ENCODE measurements at places on chromosomes 3 and 15. TPM values are rescaled to one million over a fixed set of nuclear protein-coding genes. Genes with fewer than 3 reads are reported as not detected.

DNA sequence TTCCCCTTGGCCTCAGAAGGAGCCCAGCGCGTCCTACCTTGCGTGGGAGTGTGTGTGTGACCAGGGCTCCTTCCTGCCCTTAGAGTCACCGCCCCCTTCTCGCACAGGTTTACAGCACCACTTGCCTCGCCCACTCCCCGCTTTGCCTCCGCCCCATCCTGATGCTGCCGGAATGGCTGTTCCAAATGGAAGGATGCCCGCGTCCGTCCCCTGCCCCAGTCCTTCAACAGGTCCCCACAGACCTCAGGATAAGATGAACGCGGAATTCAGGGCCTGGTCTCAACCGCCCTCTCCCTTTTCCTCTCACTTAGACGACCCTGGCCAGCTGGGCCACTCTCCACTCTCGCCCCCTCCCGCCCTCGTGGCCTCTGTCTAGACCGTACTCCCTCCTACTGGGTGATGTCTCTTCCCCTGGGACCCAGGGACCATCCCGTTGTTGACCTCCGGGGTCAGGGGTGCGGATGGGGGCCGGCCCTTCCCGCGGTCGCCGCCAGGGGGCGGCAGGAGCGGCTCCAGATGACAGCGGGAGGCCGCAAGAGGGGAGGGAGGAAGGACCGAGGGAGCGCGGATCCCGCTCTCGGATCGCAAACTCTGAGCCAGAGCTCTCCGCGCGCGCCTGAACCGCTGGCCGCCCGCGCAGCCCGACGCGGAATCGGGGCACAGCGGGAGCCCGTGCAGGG, at the start of gene THSD4:
THSD4 (plus strand) TSS at position 585 of the 680 bp plus-strand sequence.
- peak within 1 kb of the TSS; percentile 76 for H3K27ac ChIP-seq
- H3K4me1 ChIP-seq, result peaks cover 8% of the 10 kb centered on the region
- H3K36me3 ChIP-seq, result no peaks in the 10 kb centered on the region
- peak within 1 kb of the TSS; percentile 57 for H3K4me3 ChIP-seq
- peak; percentile 83 for DNase-seq

GRCh38 chr3:117045143-117045542, 335.6 kb downstream of the TUSC7 start:
- no peak overlapping the region for H3K27ac ChIP-seq
- H3K4me1 ChIP-seq, result no peaks in the 10 kb centered on the region
- no peak for DNase-seq
- H3K36me3 ChIP-seq, result no peaks in the 10 kb centered on the region
- no peak overlapping the region for H3K4me3 ChIP-seq

GRCh38 chr15:39506146-39506545, 74.7 kb upstream of the THBS1 start:
- H3K27me3 ChIP-seq, result no peaks in the 10 kb centered on the region
- no peak for DNase-seq
- no peaks in the 10 kb centered on the region for H3K36me3 ChIP-seq

- H3K36me3 ChIP-seq, result no peaks in the 10 kb centered on the region
- H3K27ac ChIP-seq, result no peak overlapping the region
- H3K4me3 ChIP-seq, result no peak overlapping the region
- H3K4me1 ChIP-seq, result no peaks in the 10 kb centered on the region
Measured at GRCh38 chr3:84077479-84077878, 881.3 kb upstream of the CADM2 start.

DNA sequence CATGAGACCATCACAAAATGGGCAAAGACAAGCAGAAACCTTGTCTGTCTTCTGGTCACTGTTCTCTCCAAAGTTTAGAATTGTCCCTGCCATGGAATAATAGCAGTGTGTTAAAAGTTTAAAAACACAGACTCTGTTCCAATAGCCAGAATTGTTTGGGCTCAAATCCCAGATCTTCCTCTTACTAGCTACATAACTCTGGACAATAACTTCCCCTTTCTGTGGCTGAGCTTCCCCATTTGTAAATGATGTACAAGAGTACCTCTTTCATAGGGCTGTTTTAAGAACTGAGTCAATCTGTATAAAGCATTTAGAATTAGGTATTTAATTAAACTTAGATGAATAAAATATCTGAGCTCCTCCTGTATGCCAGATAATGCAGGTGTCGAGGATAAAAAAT, 623.0 kb downstream of the NTRK3 start:
- peaks cover 10% of the 10 kb centered on the region for H3K4me1 ChIP-seq
- no peaks in the 10 kb centered on the region for H3K27me3 ChIP-seq
- no peak overlapping the region for H3K4me3 ChIP-seq
- DNase-seq, result no peak
- H3K27ac ChIP-seq, result no peak overlapping the region

DNA sequence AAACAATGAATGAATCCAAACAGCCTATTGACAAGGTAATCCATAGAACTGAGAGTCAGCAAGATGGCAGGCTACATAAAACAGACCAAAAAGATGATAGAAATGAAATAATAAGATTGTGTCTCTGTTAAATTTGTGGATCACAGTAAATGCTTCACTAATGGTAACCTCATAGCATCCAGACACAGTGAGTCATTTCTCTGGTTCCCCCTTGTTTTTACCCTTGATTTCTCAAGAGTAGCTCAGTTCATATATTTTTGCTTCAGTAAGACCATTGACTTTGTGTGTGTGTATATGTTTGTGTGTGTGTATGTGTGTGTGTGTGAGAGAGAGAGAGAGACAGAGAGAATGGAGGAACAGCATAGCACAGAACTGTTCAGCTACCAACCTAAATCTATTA, 546.9 kb downstream of the RBMS3 start:
- no peaks in the 10 kb centered on the region for H3K4me1 ChIP-seq
- no peaks in the 10 kb centered on the region for H3K36me3 ChIP-seq
- H3K27ac ChIP-seq, result no peak overlapping the region
- H3K4me3 ChIP-seq, result no peak overlapping the region
- no peak for DNase-seq

- H3K27me3 ChIP-seq, result no peaks in the 10 kb centered on the region
- no peak for DNase-seq
- peaks cover 30% of the 10 kb centered on the region for H3K4me1 ChIP-seq
- peak overlapping the region; percentile 100 for H3K4me3 ChIP-seq
- no peaks in the 10 kb centered on the region for H3K36me3 ChIP-seq
Measured at GRCh38 chr3:112560307-112560706, 1.5 kb downstream of the ATG3 start.

GRCh38 chr3:127801731-127802313, 20.5 kb downstream of the MGLL start:
- H3K4me3 ChIP-seq, result no peak overlapping the region
- no peaks in the 10 kb centered on the region for H3K27me3 ChIP-seq
- no peaks in the 10 kb centered on the region for H3K36me3 ChIP-seq
- no peaks in the 10 kb centered on the region for H3K4me1 ChIP-seq
- DNase-seq, result no peak

DNA sequence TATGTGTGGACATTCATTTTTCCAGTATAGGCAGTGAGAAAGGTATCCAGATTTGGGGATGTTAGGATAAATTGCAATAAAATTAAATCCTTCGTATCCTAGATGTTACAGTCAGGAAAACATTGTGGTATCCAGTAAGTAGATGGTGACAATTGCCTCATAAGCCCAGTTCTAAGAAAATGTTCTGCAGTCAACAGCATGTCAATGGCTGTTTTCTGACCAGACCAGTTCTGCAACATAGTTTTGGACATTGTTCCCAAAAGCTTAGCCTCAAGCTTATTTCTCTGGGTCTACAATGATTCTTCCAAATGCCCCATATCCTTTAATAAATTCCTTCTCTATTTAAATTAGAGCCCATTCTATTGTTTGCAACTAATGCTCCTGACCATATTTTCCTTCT, 480.7 kb downstream of the FHIT start:
- no peaks in the 10 kb centered on the region for H3K27me3 ChIP-seq
- no peaks in the 10 kb centered on the region for H3K4me1 ChIP-seq
- no peak overlapping the region for H3K27ac ChIP-seq

- DNase-seq, result no peak
- no peaks in the 10 kb centered on the region for H3K4me1 ChIP-seq
- no peak overlapping the region for H3K4me3 ChIP-seq
- H3K27ac ChIP-seq, result no peak overlapping the region
- H3K27me3 ChIP-seq, result no peaks in the 10 kb centered on the region
- no peaks in the 10 kb centered on the region for H3K36me3 ChIP-seq
Measured at GRCh38 chr15:71526060-71526820, 284.1 kb upstream of the NR2E3 start.

The GOLGA8R gene
- 24.6 TPM for total RNA-seq

The ZBTB47 gene
- 22.8 TPM for total RNA-seq
